Stimulated activated CD4-positive, alpha-beta T cell treated with anti-CD3 and anti-CD28 coated beads, Interleukin-4, amount 100 ng/mL, for 1 hour (primary cell): ENCODE measurements at places on chromosomes 3 and 15.

- no peak for DNase-seq
Observed at GRCh38 chr3:17307482-17307881, 422.7 kb downstream of the PLCL2 start.

DNA sequence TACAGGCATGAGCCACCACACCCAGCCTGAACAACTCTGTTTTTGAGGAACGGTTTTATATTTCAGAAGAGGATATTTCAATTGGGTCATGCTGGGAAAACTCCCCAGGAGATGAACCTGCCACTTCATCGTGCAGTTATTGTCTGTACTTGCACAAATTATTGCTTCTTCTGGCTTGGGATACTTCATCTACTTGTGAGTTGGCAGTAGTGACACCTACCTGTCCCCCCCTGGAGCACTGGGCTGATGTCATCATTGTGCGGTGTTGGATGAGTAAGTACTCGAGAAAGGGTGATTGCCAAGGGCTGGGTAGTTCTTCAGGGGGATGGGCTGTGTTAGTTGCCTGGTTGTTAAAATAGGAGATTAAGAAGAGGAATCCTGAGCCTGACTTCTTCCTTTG is 85.1 kb upstream of the SAMMSON start:
- DNase-seq: no peak

- DNase-seq: no peak
Observed at GRCh38 chr15:93707751-93708150, 523.6 kb upstream of the MCTP2 start.

DNA sequence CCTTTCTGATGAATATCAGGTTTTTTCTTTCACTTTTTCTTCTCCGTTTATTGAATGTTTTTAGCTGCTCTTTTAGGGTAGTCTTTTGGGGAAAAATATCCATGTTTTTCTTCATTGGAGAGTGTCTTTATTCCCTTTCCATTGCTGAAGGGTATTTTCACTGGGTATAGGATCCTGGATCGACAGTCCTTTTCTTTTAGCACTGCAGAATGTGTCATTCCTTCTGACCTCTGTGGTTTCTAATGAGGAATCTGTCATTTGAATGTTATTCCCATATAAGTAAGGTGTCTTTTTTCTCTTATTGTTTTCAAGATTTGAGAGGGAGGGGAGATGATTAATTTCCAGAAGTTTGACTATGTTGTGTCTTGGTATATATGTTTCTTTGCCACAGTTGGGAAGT is 96.8 kb downstream of the BBX start:
- no peak for DNase-seq

GRCh38 chr3:107512108-107512507 is 10.7 kb upstream of the BBX start:
- no peak for DNase-seq

DNA sequence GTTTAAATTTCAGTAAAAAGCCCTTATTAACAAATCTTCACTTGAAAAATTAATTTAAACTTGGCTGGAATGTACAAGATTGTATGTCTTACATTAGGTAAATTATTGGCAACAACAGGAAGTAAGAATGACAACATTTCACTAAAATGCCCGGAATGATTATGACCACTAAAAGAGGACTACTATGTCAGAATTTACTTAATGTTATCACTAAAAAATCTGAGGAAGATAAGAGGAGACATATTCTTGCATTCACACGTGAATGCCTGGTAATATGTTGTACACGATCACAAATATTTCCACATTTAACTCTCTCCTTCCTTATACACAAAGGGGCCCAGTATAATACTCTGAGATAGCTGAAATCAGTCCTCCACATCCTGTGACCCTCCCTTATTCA is 29.7 kb downstream of the VGLL3 start:
- no peak for DNase-seq

DNA sequence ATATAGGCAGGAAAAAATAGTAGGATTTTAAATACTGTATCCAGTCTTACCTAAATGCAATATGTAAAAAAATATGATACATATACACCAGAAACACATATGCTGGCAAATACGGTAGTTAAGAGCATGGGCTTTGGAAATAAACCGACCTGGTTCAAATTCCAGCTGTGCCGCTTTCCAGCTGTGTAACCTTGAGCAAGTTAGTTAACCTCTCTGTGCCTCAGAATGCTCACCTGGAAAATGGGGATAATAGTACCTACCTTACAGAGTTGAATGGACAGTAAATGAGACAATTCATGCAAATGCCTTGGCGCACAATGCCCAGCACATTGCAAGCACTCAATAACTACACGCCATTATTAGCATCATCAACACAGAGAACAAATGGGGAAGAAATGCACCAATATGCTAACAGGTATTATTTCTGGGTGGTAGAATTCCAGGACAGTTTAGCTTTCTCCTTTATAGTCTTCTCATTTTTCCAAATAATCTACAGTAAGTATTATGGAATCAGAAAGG is 50.6 kb downstream of the SUMF1 start:
- no peak for DNase-seq

- no peak for DNase-seq
Observed at GRCh38 chr3:32975891-32976595, 24.6 kb downstream of the CCR4 start.

- DNase-seq: no peak
Observed at GRCh38 chr15:55587321-55588069, 650 bp downstream of the PYGO1 start.

DNA sequence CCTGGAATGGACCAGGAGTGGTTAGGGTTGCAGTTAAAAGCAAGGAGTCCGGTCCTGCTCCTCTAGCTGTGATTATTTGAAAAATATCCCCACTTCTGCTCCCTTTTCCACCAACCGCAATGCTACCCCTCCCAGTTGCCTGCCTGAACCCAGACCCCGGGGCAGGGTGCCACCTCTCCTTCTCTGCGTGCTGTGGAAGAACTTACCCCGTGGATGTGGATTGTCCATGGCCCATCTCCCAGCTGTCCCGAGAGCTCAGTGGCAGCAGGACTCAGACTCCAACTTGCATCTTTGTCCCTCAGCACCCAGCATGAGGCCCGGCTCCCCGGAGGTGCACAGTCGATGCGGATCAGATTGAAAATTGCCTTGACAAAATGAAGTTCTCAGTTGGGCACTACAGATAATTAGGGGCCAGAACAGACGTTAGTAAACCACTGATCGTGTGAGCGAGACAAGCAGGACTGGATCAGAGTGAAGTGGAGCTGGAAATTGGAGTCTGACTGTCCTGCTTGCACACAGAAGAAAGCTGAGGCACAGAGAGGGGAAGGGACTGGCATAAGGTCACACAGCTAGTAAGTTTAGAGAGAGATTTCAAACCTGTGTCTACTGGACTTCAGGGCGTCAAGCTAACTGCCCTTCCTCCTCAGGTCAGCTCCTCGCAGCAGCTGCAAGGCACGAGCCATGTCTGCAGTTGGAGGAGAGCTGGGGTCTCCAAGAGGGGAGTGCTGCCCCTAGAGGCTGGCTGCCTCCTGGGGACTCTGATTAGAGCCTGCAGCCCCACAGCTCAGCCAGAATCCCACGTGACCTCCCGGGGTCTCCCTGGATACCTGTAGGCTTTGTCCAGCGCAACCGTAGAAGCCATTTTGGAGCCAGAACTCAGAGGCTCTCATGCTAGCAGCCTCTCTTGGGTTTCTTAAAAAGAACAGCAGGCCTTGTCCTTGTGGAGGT is 14.7 kb downstream of the SLC6A1 start:
- DNase-seq: no peak

- DNase-seq: no peak
Observed at GRCh38 chr15:100877551-100877950, 2.1 kb upstream of the ALDH1A3 start.

DNA sequence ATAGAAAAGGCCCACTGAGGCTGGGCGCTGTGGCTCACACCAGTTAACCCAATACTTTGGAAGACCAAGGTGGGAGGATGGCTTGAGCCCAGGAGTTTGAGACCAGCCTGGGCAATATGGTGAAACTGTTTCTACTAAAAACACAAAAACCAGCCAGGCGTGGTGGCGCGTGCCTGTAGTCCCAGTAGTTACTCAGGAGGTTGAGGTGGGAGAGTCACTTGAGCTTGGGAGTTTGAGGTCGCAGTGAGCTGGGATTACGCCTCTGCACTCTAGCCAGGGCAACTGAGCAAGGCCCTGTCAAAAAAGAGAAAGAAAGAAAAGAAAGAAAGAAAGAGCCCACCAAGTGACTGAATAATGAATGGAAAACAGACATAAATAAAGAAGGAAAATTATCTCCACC is 32.0 kb downstream of the TAMM41 start:
- no peak for DNase-seq

GRCh38 chr3:58173029-58173668 is 37.6 kb downstream of the DNASE1L3 start:
- no peak for DNase-seq

- no peak for DNase-seq
Observed at GRCh38 chr3:100299016-100299415, 35.5 kb upstream of the NIT2 start.

DNA sequence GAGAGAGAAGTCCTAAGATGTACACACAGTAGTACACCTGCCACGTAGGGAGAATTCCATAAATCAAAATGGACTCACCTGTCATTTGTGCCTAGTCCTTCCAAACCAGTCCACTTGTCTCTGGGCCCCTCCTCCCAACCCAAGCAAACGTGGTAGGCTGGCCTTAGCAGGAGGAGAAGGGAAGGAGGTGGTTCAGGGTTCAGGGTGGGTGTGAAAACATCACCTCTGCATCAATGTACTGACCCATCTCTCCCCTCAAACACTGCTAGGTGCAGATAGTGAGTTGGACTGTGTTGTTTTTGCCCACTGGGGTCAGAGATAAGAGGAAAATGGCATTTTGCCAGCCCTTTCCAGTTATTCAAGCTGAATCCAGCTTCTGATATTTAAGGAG is 99.3 kb downstream of the MME start:
- no peak for DNase-seq

- no peak for DNase-seq
Observed at GRCh38 chr15:63246691-63247469, 30.5 kb upstream of the APH1B start.

DNA sequence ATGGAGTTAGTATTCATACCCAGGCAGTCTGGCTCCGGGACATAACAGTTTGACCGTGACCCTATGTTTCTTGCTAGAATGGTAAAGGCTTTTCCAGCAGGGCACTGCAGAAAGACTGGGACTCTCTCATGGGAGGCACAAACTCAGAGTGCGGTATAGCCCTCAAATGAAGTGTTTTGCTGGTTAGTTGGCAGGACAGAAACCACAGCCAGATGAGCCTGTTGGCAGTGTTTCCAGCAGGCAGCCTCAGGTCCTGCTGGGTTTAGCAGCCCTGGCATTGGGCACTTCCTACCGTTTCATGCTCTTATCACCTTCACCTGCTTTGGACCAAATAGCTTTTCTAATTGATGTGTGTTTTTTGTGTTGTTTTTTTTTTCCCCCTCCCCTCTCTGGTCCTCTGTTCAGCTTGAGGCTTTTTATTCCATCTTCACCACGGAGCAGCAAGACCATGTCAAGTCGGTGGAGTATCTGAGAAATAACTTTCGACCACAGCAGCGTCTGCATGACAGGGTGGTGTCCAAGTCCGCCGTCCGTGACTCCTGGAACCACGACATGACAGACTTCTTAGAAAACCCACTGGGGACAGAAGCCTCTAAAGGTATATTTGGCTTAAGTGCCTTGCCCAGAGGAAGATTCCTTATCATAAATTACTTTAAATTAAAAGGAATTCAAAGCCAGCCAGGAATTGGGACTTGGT is 205.6 kb downstream of the FEZF2 start:
- DNase-seq: no peak

DNA sequence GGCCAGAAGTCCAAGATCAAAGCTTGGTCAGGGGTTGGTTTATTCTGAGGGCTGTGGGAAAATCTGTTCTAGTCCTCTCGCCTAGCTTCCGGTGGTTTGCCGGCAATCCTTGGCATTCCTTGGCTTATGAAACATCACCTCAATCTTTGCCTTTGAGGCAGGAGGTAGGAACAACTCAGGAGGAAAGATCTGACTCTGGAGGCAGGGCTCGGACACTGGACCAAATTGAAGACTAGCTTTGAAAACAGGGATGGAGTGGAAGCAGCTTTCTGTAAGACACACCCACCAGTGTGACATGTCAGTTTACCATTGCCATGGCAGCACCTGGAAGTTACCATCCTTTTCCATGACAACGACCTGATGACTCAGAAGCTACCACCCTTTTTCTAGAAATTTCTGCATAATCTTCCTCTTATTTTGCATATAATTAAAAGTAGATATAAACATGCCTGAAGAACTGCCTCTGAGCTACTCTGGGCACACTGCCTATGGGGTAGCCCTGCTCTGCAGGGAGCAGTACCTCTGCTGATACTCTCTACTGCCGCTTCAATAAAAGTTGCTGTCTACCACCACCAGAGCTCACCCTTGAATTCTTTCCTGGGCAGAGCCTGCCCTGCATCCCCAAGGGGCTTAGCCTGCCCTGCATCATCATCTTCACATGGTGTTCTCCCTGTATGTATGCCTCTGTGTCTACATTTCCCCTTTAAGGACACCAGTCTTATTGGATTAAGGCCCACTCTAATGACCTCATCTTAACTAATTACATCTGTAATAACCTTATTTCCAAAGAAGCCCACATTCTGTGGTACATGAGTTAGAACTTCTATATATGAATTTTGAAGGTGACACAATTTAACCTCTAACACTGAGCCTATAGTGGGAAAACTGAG is 38.3 kb upstream of the TM4SF4 start:
- DNase-seq: no peak

GRCh38 chr3:7241584-7242302 is 380.8 kb downstream of the GRM7 start:
- DNase-seq: no peak

- no peak for DNase-seq
Observed at GRCh38 chr15:57309856-57310760, 66.2 kb upstream of the CGNL1 start.

DNA sequence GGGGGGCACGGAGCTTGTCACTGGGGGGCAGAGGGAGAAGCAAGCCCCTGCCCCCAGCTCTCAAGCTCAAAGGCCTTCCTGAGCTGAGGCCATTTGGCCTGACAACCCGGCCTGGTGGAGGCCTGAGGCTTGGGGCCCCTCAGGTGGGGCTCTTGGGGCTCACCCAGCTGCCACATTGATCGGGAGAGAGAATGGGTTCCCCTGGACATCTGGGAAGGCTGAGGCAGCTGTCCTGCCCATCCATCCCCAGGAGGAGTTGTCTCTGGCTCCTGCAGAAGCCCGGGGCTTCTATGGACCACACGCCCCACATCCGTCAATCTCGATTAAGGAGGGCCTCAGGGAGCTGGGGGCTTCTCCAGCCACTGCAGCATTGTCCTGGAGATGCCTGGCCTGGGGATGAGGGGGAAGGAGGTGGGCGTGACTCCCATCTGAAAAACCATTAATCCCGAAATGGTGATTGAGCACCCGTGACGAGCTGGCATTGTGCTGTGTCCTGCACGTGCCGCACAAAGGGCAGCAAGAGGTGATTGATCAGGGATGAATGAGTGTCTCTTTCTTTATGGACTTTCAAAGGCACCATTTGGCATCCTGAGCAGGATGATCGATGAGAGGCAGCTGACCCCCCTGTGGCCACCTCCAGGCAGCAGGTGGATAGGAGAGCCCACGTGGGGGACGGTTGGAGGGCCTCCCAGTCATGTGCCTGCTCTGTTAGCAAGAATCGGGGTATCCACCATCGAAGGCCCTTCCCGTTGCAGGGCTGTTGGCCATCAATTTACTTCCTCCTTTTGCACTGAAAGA is 17.2 kb upstream of the CRABP1 start:
- DNase-seq: no peak

GRCh38 chr3:117708601-117709000 is 999.0 kb downstream of the TUSC7 start:
- DNase-seq: no peak

- no peak for DNase-seq
Observed at GRCh38 chr3:43748179-43748578, 57.4 kb downstream of the ABHD5 start.

- no peak for DNase-seq
Observed at GRCh38 chr3:171088964-171089754, 62.6 kb upstream of the SLC2A2 start.
